ENCODE measurements at places on chromosomes 4 and X.

DNA sequence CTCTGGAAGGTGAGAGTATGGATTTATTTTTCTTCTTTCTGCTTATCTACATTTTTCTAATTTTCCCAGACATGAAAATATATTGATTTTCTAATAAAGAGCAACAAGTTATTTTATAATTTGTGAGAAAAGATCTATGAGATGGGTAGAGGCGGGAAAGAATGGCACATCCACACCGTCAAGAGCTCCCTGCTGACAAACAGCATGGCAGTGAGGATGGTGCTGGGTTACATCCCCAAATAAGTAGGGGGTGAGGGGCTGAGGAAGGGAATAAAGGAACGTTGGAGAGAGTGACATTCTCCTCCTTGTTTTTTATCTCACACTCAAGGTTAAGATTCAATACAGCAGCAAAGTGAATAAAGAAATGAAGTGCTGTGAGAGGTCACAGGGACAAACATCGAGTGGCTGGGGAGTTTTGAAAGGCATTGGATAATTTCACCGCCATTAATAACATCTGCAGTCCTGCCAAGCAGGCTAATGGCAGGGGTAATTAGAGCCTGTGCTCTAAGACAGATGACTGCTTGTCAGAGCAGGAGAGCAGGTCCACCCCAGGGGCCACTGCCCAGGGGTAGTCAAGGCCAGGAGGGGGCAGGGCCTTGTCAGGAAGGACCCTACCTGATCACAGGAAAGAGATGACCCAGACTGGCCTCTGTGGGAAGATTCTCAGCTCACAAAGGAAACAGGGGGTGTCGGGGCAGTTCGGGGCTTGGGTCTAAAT, 323.8 kb downstream of the FBXW7 start:
- DNase-seq = no peak

DNA sequence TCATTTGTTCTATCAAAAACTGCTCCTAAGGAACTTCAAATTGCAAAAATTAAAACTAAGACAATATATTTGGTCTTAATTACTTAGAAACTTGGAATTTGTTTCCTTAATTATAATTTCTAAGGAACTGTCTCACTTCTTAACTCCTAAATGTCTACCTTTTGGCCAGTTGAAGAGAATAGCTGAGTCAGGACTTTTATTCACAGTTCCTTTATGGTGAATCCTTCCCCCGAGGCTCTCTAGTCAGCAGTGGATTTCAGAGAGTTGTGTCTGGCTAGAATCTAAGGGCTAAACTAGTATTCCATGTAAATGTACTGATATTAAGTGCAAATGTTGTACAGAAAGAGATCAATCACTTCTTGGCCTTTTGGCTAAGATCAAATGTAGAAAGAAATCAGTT, 69.3 kb downstream of the AMMECR1 start:
- DNase-seq = no peak

DNA sequence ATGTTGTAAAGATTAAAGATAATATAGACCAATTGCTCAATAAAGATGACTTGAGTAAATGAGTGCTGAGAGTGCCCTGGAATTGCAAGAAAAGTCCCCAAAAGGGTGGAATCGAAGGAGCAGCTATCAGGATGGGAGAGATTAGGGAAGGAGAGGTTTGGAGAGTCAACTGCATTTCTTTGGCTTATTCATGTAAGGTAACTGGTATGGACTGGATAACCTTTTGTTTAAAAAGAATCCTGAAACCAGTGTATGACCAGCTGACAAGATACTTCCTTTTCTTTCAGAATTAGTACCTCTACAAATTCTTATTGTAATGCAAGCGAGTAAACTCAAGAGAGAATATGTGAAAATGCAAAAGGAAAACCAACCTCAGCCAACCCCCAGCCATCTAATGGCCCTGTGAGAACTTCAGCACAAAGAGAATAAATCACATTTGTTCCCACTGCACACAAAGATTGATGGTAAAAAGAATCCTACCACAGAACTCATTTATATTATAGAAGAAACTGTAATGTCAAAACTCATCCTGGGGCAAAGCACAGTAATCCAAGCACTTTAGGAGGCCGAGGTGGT, 24.5 kb upstream of the SPP1 start:
- no peak for DNase-seq

- no peak for DNase-seq
Observed at GRCh38 chr4:82787342-82787741, 11.3 kb downstream of the SCD5 start.

- DNase-seq = no peak
Observed at GRCh38 chr4:38411092-38411491, 252.9 kb upstream of the KLF3 start.

- no peak for DNase-seq
Observed at GRCh38 chrX:153377727-153378126, 23.4 kb downstream of the PNMA6E start.

DNA sequence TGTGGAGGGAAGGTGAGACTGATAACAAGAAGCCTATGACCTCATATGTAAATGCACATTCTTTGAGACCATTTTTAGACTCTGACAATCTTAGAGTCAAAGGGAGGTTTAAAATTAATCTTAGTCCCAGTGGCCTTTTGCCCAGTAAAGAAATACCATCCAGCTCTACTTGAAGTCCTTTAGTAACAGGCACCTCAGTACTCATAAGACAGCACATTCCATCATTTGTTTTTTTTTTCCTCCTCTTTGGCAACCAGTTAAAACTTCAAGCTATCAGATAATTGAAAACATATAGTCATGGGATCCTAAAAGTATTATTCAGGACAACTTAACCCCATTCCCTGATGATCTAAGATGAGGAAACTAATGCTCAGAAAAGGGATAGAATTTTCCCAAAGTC, 4.6 kb downstream of the EDA2R start:
- DNase-seq = no peak

GRCh38 chr4:4641254-4641653, 99.4 kb upstream of the STX18 start:
- no peak for DNase-seq

DNA sequence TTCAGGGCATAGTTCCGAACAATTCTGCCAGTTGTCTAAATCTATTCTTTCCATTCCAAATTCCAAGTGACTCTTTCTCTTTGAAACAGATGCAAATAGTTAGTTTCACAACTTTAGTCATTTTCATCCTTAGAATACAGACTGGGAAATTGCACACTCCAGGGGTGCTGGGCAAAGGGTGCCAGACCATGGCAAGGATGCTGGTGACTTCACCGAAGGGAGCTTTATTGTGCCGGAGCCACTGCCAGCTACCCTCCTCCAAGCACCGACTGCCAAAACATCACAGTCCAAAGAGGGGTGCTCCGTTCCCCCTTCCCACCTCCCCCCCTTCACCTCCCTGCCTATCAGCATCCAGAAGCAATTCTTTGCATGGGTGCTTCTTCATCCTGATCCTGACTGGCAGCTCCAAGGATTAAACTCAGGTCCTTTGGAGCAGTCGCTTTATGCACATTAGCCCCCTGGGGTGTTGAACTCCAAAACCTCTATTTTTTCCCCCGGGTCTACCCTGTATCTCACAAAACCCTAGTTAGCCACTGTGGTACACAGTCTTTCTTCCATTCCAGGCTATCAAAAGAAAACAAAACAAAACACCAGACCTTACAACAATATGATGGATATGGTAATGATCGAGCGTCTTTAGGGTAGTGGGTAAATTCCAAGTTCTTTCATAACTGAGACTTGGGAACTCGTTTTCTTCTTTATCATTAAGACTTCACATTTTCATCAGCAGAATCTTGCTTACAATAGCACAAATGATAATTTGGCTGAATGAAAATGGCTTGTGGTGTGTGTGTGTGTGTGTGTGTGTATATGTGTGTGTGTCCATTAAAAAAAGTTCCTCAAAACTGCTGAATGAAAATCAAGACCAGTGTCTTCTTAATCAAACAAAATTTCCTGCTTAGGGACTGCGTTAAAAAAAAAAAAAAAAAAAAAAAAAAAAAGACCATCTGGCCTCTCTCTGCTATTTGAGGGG, 28.7 kb downstream of the MID1 start:
- no peak for DNase-seq

DNA sequence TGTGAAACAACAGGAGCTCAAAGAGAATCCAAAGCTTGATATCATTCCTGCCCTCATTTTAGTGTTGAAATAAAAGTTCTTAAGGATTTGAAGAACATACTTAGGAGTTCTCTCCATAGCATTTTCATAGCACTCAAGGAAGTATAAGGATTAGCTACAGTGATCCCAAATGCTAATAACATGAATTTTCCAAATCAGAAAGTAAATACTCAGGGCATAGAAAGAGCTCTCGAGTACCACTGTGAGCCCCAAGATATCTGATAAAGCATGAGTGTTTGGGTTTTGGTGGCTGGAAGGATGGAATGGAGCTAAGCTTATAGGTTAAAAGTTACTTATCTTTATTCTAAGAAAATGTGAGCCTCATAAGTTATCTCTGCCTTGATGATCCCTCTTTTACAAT, 584.9 kb downstream of the KCNIP4 start:
- DNase-seq = no peak

- DNase-seq = no peak
Observed at GRCh38 chr4:182384631-182385091, 141.5 kb downstream of the TENM3 start.

DNA sequence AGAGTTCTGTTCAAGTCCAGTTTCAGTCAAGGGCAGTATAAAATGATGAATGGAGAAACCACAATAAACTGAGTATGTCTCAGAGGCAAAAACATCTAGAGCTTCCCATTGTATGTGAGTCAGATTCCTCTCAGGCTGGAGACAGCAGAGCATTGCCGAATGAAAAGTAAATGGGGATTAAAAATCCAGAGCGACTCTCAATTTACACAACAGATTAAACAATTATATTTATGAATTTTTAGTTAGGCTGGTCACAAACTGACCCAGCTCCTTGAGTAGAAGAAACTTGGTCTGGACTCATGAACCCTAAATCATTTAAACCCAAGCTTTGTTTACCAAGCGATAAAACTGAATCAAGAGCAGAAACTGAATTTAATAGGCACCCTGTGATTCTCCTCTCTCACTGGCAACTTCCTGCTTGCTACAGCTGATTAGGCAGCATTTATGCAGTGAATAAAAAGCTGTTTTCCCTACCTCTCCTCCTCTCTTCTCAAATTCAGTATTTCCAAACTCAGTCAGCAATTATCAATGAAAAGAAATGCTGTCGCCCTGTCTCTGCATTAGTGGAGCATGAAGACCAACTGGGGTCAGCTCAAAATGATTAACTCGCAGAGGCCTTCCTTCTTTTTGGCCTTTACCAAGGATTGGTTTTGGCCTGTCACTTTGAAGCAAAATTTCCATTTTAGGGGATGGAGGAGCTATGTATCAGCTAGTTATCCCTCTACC, 568.0 kb downstream of the PDHA2 start:
- no peak for DNase-seq

DNA sequence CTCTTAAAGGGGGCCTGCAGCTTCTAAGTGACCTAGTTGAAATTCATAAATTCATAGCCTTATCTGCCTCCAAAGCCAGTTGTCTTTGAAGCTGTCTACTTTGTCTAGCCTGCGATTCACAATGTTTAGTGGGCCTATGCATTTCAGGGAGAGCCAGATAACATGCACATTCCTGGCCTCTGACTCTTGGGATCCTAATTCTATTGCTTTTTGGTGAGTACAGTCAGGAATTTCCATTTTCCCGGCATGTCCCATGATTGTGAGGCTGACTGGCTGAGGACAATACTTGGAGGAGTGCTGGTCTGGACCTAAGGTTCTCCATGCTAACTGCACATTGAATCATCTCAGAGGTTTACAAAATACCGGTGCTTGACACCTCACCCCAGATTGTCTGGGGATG, 155.0 kb downstream of the MSL3 start:
- no peak for DNase-seq

DNA sequence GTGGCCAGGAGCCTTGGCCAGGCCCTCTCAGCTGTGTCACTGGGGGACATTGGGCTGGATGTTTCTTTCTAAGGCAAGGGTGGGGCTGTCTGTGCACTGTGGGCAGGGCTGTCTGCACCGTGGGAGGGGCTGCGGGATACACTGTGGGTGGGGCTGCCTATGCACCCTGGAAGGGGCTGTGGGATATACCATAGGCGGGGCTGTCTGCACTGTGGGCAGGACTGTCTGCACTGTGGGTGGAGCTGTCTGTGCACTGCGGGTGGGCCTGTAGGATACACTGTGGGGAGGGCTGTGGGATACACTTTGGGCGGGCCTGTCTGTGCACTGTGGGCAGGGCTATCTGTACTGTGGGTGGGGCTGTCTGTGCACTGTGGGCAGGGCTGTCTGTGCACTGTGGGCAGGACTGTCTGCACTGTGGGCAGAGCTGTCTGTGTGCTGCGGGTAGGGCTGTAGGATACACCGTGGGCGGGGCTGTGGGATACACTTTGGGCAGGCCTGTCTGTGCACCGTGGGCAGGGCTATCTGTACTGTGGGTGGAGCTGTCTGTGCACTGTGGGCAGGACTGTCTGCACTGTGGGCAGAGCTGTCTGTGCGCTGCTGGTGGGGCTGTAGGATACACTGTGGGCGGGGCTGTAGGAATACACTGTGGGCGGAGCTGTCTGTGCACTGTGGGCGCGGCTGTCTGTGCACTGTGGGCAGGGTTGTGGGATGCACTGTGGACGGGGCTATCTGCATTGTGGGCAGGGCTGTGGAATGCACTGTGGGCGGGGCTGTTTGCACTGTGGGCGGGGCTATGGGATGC, 31.1 kb downstream of the ACOX3 start:
- DNase-seq = peak; percentile 86

DNA sequence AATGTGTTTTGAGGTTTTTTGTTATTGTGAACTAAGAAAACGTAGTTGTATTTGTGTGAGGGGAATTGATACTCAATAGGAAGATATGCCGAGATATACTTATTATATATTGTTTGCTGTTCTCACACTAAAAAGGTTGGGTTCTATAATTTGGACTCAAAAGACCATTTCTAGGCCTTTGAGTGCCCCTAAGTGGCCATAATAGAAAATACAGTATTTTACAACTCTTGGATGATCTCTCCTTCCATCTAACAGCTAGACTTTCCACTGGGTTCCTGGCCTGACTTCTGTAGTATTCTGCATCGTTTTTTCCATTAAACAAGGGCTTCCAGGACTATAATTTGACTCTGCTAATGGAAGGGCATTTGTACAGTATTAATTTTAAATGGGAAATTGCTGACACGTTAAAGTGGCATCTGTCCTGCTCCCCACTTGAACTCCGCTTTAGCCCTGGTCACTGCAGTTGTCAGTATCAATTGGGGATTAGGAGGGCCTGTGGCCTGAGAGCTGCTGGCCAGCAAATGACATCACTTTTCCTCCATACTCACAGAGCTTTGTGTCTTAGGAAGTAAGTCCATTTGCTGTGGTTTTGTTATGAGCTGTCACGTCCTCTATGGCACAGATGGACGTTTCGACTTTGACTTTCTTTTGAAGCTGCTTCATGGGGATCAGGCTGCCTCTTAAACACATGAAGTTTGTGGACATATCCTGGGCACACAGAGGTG, 176.9 kb downstream of the SLIT2 start:
- no peak for DNase-seq

- no peak for DNase-seq
Observed at GRCh38 chr4:26299254-26299882, 21.4 kb upstream of the RBPJ start.

DNA sequence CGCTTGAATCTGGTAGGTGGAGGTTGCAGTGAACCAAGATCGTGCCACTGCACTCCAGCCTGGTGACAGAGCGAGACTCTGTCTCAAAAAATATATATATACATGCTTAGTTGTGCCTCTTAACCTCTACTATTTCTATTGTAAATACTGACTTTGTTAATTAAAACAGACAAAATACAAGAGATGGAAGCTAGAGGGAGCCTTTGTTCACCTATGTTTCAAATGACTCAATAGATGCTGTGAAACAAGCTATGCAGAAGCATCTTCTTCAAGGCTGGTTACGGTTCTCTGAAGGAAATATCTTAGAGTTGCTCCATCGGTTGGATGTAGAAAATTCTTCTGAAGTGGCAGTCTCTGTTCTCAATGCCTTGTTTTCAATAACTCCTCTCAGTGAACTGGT, 6.2 kb downstream of the NCAPG start:
- peak; percentile 42 for DNase-seq
